ENCODE measurements at places on chromosomes 6 and 20. TPM values are rescaled to one million over a fixed set of nuclear protein-coding genes. Genes with fewer than 3 reads are reported as not detected.

- no peak for DNase-seq
These were observed 455.7 kb downstream of the PLCB1 start for GRCh38 chr20:8587810-8588209.

- DNase-seq, result no peak
These were observed 56.4 kb upstream of the NNAT start for GRCh38 chr20:37464611-37465010.

Gene RNF182
- total RNA-seq, result 0.16 TPM

GRCh38 chr6:96450082-96450769 is 71.4 kb upstream of the UFL1 start:
- no peak for DNase-seq

- DNase-seq, result no peak
These were observed 70.4 kb downstream of the DOK5 start for GRCh38 chr20:54545676-54546358.

Gene FGD2
- total RNA-seq, result 39.3 TPM

DNA sequence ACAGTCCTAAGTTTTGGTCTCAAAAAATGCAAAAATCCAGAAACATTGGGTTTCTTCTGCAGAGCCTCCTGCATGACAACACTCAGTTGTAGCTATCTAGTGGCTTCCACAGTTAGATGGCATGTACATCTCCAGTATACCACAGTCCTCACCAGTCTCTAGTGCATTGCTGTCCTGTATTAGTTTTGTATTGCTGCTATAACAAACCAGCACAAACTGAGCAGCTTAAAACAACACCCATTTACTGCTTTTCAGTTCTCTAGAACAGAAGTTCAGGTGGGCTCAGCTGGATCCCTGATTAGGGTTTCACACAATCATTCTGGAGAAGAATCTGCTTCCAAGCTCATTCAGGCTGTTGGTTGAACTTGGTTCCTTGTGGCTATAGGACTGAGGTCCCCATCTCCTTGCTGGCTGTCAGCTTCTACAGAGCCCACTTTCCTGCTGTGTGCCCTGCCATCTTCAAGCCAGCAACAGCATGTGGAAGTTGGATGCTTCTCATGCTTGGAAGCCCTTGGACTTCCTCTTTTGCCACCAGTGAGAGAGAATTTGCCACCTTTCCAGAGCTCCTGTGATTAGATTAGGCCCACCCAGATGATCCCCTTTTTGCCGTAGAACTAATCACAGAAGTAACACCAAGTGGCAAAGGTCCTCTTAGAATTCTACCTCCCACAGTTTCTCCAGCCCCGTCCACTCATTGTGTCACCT is 48.9 kb upstream of the TBC1D7 start:
- DNase-seq, result no peak

DNA sequence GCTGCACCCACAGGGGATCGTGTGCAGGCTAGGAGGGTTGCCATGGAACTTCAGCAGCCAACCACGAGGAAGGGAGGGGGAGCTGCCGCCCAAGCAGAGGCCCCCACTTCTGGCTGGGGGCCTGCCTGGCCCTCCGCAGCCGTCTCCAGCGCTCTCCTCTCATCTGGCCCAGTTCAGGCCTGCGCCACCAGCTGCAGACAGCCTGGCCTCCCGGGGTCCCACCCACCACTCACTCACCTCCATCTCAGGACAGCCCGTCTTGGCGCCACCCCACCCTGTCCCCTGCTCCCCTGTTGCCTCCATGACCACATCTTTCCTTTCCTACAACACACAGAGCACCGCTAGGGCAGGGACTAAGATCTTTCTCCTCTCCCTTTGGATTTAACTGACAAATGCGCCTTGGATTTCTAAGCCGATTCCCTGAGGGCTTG is 98.7 kb downstream of the ANKRD60 start:
- no peak for DNase-seq

GRCh38 chr6:12103158-12103557 is 91.0 kb downstream of the HIVEP1 start:
- DNase-seq, result no peak

GRCh38 chr6:138945354-138945753 is 42.7 kb downstream of the REPS1 start:
- no peak for DNase-seq

Gene AIF1
- total RNA-seq, result 12.5 TPM

DNA sequence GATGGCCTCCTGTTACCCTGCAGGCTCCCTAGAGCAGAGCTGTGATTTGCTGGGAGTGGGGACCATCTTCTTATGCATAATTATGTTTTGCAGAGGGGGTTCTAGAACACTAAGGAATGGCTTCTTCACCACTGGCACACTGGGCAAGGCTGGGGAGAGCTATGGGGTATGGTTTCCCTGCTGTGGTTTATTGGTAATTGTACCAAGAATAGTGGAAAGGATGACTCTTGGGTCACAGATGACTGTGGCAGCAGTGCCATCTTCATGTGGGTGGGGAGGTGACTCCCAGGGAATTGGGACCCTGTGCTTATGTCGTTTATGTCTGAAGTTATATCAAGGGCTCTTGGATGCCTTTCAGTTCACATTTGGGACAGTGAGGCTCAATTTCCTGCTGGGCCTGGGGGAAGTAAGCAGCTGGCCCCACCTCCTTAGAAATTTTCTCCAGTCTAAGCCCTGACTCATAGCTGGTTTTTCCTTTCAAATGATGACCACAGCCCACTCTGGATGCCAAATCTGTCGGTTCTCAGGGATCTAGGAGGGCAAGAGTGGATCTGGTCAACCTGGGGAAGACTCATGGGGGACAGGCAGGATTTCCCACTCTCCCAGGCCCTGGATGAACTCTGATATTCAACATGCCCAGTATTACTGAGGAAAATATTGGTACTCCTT is 230.8 kb downstream of the LRFN2 start:
- DNase-seq, result no peak

Gene CAPN11
- total RNA-seq, result 0.82 TPM

Gene LTV1
- total RNA-seq, result 10.0 TPM

DNA sequence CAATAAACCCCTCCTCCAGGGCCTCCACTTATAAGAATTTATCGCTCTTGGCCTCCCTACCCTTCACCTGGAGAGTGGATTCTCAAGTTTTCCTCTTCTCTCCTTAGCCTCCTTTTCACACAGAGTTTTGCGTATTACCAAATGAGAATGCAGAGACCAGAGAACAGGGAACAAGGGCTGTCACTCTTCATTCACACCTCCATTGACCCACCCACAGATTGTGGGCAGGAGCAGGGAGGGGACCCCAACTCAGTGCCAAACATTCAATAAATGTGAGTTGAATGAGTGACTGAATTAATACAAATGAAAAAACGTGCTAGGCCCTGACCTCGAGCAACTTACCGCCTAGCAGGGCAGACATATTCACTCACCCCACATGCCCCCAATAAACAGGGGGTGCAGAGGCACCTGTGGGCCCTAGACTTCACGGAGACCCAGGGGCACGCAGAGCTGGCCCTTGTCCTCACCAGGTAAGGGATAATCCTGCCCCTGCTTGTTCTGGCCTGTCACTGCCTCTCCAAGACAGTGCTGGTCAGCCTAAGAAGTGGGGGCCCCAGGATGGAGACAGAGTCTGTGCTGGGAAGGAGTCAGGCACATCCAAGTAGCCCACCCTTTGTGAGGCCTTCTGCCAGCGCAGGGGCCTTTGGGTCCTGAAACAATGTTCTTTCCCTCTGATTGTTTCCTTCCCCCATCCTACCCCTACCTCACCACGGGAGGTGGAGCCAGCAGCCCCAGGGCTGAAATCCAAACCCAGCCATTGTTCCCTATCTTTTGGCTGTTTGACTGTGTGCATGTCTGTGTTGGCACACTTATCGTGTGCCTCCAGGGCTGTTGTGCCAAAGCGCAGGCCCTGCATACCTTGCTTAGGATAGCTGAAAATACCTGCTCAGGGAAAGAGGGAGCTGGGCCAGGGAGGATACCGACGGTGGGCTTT is 8.4 kb upstream of the TJAP1 start:
- no peak for DNase-seq

GRCh38 chr20:63573647-63574131 is 350 bp downstream of the HELZ2 start:
- DNase-seq, result no peak

Gene HMGN4
- 104 TPM for total RNA-seq

Gene SLC2A10
- total RNA-seq, result 6.4 TPM

- no peak for DNase-seq
These were observed 136.9 kb downstream of the NKAIN2 start for GRCh38 chr6:123940551-123940950.

Gene EFCAB8
- 0.49 TPM for total RNA-seq

- DNase-seq, result no peak
These were observed 442.3 kb downstream of the HAO1 start for GRCh38 chr20:7497985-7498384.

Gene AKAP7
- total RNA-seq, result 18.7 TPM

GRCh38 chr20:40760399-40760798 is 71.4 kb upstream of the MAFB start:
- no peak for DNase-seq

DNA sequence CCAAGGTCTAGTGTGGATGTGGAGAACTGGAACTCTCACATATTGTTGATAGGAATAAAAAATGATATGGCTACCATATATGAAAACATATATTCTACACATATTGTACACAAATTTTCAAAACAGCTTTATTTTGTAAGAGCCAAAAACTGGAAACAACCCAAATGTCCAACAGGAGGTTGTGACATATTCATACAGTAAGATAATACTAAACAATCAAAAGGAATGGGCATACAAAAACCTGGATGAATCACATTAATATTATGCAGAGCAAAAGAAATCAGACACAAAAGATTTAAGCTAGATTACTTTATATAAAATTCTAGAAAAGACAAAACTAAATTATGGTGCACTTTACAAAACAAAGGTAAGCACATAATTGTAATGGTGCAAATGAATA is 223.9 kb downstream of the SIM1 start:
- DNase-seq, result no peak

DNA sequence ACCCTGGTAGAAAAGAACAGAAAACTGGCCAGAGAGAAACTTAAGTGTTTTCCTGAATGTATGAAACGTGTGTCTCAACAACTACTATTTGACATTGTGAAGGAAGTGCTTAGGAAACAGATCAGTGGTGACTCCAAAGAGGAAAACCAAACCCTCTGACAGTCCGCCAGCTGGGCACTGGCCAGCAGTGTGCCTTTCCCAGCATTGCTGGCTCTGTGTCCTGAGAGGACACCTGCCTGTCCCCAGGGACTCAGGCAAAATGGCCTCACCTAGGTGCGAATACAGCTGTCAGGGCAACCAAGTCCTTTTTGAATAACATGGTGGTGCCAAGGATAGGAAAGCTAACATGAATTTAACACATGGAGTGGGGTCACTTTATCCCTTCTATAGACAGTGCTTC is 72.5 kb downstream of the NDUFAF5 start:
- DNase-seq, result no peak

DNA sequence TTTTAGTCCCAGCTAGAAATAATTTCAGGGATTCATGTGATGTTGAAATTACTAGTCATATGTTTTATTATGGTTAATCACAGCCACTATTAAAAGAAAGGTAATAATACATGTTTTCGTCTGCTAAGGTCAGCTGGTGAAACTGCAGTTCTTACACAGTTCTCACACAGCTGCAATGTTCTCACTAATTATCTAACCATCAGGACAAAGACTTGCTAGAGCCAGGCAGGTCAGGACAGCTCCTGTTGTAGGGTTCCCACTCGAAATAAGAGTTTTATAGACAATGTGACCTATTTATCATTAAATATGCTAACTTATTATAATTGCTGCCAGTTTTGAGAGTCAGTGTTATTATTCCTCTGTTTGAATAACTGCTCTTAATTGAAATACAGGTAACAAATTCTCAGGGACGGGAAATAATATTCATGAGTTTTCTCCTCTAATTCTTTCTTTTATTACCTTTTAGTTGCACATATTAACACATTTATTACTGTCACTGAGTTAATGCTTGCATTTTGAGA is 97.9 kb downstream of the GJA1 start:
- no peak for DNase-seq

Gene LCA5
- total RNA-seq, result 10.7 TPM

DNA sequence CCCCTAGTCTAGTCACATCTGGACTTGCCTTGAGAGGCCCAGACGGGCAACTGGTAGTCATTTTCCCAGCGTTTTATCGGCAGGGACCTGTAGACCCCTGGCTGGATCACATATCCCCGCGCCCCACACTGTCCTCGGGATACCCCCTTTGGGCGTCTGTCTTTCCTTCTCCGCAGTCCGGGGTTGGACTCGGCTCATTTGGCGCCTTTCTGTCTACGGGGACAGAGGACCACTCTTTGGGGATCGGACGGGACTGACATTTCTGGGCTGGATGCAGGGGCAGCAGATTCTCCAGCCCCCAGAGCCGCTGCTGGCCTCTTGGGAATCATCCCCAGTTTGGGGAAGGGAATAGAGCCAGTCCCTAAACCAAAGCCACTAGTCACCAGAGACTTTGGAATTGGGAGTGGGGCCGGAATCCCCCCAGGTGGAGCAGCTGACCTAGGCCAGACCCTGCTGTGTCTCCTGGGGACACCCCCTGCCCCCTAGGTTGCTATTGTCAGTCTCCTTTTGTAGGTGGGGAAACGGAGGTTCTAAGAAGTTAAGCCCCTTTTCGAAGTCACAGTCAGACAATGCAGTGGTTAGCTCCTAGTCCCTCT is 734 bp downstream of the FAM110A start:
- no peak for DNase-seq

DNA sequence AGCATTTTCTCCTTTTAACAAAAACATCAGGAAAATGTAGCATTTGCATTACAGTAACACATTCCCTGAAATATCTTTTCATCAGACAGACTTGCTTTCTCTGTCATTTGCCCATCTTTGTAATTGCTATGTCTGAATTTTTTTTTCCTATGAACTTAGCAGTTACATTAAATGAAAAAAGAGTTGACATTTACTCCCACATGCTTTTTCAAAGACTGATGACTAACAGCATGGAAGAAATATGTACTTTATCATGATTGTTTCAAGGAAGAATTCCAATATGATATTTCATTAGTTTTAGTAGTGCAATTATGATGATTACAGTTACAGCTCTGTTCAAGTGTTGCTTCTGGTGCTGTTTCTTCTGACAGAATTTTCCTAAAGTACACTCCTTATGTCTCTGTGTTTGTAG is 864.5 kb upstream of the MAN1A1 start:
- no peak for DNase-seq

DNA sequence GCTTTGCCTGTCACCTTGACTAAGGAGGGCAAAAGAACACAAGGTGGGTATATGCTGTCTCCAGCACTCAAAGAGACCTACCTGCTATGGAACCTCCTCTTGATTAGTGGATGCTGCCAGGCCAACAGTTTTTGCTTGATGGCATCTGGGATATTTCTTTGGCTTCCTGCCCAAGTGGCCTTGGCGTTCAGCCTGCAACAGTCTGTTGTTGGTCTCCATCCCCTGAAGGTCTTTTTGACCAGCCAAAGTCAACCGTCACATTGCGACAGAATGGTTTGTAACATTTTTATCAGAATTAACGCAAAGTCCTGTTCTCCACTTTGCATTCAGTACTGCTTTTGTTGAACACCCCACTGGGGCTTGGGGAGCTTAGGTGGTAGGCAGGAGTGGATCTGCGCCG is 37.1 kb downstream of the SERPINB1 start:
- no peak for DNase-seq

- no peak for DNase-seq
These were observed 13.3 kb upstream of the PCMTD2 start for GRCh38 chr20:64242003-64242796.

- DNase-seq, result no peak
These were observed 75.7 kb upstream of the QKI start for GRCh38 chr6:163338671-163339405.

Gene PPP1R3D
- 7.7 TPM for total RNA-seq
